Neural progenitor cell (in vitro differentiated cells): ENCODE measurements at places on chromosomes 7 and 10. TPM values are rescaled to one million over a fixed set of nuclear protein-coding genes. Genes with fewer than 3 reads are reported as not detected.

Gene DPYSL4
- 17.7 and 28.1 TPM in 2 replicates for total RNA-seq

DNA sequence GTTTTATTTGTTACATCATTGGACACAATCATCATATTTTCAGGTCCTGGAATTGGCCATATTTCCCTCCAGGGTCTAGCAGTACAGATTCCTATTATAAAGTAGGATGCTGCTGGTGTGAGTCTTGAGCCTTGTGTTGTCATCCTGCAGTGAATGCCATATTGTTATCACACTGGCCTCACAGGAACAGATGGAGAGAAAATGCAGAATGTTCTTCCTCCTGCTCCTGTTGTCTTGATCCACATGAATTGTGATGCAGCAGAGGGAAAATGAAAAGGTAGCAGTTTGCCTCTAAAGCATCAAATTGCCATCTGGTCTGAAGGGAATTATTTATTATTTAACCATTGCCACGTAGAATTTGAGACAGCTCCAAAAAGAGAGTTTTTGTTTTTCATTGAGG lies 248.6 kb downstream of the GPAM start:
- no peak for DNase-seq

GRCh38 chr10:82190432-82191260 lies 315.7 kb downstream of the NRG3 start:
- no peak for DNase-seq

Gene AHR
- total RNA-seq: 5.0 and 5.7 TPM in 2 replicates

DNA sequence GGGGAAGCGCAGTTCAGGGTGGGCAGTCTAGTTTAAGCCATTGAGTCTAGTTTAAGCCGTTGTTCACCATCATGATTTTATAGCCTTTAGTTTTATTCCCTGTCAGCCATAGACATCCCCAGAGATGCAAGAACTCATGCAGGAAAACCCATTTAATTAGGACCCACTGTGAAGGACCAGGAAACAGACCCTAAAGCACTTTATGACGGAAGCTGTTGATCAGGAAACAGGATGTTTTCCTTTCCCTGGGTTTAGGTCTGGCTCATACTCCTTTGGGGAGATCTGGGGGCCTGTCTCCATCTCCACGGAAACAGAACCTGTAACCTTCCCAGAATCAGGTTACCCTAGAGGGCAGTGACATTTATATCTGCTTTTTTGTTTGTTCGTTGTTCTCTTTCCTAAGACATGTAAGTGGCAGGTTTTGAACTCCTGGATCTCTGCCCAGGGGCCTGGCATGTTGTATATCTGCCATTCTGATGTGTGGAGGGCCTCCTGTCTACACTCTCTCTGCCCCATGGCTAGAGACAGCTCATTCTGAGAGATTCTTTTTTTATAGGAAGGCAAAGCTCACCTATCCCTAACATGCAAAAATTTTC lies 657.2 kb upstream of the GALNT17 start:
- DNase-seq: no peak

Gene ADAMTS14
- 0.53 TPM in 1 of 2 replicates, not detected in the other for total RNA-seq

Gene CCDC126
- total RNA-seq: 9.4 and 23.8 TPM in 2 replicates

GRCh38 chr7:133698127-133698526 lies 429.0 kb upstream of the LRGUK start:
- DNase-seq: no peak

Gene RNF133
- total RNA-seq: 0.09 and 0.53 TPM in 2 replicates

DNA sequence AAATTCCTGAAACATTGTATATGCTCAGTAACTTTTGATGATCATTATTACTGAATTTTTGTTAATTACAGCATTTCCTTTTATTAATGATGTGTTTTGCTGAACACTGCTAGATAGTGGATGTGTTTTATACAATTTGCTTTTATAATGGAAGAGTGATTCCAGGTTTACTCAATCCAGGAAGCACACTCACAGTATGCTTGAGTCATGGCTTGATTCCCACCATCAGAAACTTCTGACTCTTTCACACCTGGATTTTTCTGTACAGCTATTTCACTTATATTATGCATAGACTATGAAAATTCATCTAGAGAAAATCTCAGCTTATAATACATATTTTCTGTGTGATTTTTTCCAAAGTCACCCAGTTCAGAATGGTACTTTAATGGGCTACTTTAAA lies 1040.9 kb downstream of the GRM8 start:
- DNase-seq: no peak

- DNase-seq: no peak
Measured at GRCh38 chr10:105025092-105025491, 384.0 kb downstream of the SORCS3 start.

GRCh38 chr7:45918556-45918955 lies 2.5 kb downstream of the IGFBP3 start:
- DNase-seq: no peak

Gene WAPL
- 52.5 and 79.4 TPM in 2 replicates for total RNA-seq

Gene POU6F2
- total RNA-seq: 3.4 and 4.0 TPM in 2 replicates
